Uterus (tissue), 4 donors: ENCODE measurements at places on chromosomes 7 and 10. TPM values are rescaled to one million over a fixed set of nuclear protein-coding genes. Genes with fewer than 3 reads are reported as not detected.

PRPS1L1 gene
- total RNA-seq: not detected

DNA sequence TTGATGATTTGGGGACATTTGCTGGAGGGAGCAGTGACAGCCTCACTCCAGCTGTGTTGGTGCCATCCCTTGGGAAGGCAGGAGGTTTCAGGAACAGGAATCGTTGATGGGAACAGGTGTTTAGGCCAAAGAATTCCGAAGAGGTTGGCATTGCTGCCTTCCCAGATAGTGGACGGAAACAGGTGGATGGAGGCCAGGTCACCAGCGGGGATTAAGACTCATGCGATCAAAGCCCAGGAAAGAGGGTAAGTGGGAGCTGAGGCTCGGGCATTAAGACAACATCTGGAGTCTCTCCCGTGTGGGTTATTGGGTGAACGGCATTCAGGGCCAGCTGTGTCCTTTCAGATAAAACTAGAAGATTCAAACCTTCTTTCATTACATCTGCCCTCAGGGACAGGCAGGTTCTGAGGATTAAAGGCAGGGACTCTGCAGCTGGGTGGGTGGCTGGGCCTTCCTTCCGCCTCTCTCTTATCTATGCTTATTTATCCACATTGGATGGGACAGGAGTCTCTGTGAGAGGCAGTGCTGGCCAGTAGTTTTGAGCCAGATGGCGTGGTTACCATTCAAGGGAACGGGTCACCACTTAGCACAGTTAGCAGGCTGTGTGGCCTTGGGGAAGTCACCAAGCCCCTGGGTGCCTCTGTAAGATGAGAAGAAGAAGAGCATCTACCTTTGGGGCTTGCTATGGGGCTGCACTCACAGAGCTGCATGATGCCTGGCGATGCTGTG lies 67.6 kb downstream of the INSIG1 start:
- no peak for DNase-seq

LHFPL3 gene
- not detected for total RNA-seq

GIMAP5 gene
- 41.1 TPM for total RNA-seq

DNA sequence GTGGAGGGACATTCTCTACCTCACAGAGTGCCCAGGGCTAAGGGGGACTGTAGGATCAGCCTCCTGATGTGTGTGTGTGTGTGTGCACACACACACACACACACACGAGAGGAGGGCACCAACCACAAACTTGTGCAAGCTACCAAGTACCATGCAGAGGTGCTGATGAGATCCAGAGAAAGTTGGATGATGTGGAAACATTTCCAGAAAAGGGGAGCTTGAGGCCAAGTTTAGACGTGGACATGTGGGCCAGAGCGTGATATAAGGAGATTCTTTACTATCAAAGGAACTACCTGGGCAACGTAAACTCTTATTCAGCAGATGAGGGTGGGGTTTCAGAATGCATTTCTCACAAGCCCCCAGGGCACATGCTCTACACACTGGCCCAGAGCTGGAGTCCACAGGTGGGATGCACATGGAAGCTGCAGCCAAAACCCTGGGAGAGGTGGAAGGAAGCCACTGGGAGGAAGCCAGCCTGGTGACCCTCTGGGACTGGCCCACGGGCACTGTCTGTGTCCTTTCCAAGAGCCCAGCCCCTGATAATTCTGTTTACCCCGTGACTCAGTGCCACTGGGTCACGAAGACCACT lies 53.5 kb downstream of the DLG5 start:
- no peak for DNase-seq

DNA sequence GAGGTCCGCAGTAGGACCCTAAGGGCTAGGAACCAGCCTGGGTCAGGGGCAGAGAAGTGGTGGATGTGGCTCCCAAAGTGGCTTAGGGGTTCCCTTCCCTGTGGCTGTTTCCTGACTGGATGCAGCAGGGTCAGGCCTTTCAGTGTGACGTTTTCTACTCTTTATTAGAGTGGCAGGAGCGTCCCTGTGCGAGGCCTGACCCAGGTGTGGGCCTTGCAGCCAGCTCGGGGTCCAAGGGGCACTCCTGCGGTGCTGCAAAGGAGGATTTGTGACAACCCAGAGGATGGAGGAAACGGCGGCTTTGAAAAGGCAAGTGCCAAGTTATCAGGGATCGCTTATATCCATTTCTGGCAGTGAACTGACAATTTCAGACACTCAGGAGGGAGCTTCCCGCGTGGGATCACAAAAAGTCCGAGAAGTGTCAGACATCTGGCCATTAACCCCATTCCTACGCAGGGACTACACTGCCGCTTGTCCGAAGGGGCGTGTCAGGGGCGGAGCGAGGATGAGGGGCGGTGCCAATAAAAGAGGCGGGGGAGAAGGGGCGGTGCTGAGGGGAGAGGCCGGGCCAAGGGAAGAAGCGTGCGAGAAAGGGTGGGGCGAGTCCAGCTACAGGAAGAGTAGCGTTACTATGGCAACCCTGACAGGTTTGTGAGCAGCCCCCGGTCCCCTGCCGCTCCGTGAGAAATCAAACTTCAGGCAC lies 98.8 kb upstream of the ZNF722 start:
- DNase-seq: peak; percentile 93

MMP21 gene
- total RNA-seq: 0.21 TPM

GRCh38 chr10:117152668-117153067 lies 14.6 kb upstream of the VAX1 start:
- no peak for DNase-seq

SPDYE2B gene
- not detected for total RNA-seq

ERVW-1 gene
- total RNA-seq: not detected

NEBL gene
- 22.2 TPM for total RNA-seq

- DNase-seq: no peak
Observed at GRCh38 chr10:5509236-5509635, 9.9 kb upstream of the CALML5 start.

DNA sequence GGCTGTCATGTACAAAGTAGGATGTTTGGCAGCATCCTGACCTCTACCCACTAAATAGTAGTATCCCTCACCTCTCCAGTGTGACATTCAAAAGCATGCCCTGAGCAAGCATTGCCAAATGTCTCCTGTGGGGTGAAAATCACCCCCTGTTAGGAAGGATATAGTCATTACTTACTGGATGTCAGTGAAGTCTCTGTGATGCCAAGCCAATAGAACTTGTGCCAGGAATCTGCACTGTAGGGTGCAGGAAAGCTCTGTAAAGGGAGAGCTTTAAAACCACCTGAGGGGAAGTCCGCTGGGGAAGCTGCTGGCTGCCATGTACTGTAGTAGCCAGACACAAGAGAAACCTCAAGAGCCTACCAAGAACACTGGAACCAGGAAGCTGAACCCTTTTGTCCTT lies 170.7 kb upstream of the DKK1 start:
- DNase-seq: no peak

GRCh38 chr10:48287417-48288391 lies 13.2 kb upstream of the FRMPD2 start:
- DNase-seq: no peak

GRCh38 chr7:154817224-154817896 lies 185.6 kb downstream of the PAXIP1 start:
- DNase-seq: no peak

- DNase-seq: no peak
Observed at GRCh38 chr10:71671994-71672946, 47.3 kb downstream of the C10orf105 start.

MKI67 gene
- total RNA-seq: 16.9 TPM

GRCh38 chr7:90568213-90568612 lies 27.9 kb upstream of the CDK14 start:
- no peak for DNase-seq

RP9 gene
- total RNA-seq: 1.2 TPM

GRCh38 chr7:143848192-143848591 lies 53.8 kb downstream of the TCAF1 start:
- DNase-seq: no peak

MEOX2 gene
- total RNA-seq: 0.51 TPM

ANXA8L1 gene
- 0.52 TPM for total RNA-seq

C10orf95 gene
- total RNA-seq: not detected

GRCh38 chr10:10492420-10492819 lies 525.3 kb upstream of the CELF2 start:
- DNase-seq: no peak

DNA sequence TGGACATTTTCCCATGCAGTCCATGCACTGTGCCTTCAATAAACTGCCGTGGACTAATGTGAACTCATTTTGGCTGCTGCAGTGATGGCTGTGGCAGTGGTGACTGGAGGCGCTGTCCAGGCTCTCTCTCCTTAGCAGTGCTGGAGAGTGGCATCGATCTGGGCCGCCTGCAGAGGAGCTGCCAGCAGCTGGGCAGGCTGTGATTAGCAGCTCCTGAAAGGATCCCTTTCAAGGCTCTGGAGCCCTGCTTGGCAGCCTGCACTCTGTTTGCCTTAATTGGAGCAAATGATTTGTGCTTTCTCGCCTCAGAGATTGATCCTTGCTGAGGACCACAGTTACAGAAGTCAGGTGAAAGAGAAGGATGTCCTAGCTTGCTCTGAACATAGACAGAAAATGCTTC lies 130.1 kb upstream of the VWC2 start:
- DNase-seq: no peak

LRRD1 gene
- not detected for total RNA-seq

GRCh38 chr10:88205842-88206446 lies 342.5 kb downstream of the PTEN start:
- DNase-seq: no peak

CDC14C gene
- total RNA-seq: not detected

DNA sequence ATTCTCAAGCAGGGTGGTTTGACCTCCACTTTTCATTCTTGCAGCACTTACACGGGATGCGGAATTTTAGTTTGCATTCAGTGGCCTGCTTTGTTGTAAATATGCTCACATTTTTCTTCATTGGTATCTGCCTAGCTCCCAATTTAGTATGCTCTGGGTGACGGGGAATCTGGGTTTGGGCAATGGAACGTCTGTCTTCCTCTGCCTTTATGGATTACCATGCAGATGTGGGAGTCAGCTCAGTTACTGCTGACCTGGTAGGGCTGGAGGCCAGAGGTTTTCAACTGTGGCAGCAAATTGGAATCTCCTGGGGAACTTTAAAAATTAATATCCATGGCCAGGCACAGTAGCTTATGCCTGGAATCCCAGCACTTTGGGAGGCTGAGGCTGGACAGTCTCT lies 161.6 kb downstream of the CAMK1D start:
- DNase-seq: no peak

DNA sequence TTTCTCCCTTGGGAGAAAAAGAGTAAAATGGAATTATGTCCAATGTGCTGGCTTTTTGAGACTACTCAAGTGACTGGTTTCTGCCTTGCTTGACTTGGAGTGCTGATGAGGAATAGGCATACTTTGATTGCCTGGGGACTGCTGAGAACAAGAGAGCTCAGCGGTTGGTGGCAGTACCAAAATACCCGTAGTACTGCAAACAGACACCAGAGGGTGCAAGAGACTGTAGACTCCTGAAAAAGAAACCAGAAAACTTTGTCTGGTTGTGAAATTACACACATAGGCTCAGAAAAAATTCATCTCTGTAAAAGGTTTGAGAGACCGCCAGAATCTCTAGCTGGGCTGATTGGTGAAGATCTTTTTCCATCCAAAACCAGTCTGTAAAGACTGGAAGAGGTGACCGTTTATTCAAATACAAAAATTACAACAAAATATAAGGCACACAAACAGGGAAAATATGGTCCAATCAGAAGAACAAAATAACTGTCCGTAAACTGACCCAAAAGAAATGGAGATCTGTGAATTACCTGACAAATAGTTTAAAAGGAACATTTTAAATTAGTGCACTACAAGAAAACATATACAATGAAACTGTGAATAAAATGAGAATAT lies 18.5 kb downstream of the BICC1 start:
- no peak for DNase-seq

DNA sequence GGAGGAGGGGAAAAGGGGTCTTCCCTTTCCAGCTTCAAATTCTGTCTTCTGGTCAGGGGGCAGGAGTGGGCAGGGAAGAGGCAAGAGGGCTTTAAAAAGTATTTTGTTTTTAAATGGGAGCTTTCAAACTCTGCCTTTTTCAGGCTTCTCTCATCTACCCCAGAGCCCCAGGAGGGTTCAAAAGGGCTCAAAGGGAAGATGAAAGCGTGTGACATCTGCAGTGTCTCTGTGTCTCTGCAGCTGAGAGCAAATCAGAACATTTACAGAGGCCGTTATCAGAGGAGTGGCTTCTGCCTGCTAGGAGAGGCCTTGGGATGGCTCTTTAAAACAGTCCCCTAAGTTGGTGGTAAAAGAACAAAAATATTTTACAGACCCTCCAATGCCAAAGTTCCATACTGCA lies 30.3 kb downstream of the TRIM8 start:
- no peak for DNase-seq

DNA sequence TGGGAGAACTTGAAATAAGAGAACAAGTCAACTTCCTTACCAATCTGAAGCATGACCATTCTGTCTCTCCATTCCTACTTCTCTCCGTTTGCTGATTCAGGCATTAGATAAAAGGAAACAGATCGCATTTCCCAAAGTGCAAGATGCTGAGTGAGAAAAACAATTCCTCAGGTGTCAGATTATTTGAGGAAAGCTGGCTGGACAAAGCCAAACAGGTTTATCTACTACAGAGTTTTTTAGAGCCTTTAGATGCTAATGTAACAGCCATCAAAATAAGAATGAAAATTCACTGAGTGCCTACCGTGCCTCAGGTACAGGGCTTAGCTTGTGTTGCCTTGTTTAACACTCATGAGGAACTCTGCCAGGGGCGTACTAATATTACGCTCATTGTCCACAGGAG lies 135.9 kb upstream of the MBL2 start:
- DNase-seq: no peak

ZNF736 gene
- 43.2 TPM for total RNA-seq

DNA sequence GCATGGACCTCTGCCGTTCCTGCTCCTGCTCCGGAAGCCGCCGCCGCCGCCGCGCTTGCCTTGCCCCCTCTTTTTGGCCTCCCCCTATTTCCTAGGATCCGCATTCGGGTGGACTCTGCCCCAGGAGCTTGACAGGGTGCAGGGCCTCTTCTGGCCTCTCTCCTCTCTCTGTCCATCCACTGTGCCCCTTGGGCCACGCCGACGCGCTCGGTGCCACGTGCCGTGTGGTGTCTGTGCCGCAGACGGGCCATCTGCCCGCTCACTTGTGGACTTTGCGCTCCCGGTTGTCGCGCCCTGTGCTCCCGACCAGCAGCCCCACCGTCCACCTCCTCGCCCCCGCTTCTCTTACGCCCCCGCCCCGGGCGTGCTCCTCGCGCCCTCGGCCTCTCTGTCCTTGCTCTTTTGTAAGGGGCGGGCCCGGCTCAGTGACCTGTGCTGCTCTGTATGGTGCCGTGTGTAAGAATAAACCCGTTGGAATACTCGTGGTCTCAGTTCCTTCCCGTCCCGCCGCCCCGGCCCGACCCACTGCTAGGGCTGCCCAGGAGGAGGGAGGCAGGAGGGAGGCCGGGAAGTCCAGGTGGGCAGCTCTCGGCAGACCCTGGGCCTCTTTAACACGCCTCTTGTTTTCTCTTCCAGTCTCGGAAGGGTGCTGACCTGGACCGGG lies 37.0 kb downstream of the AGAP3 start:
- no peak for DNase-seq

CALY gene
- not detected for total RNA-seq

GRCh38 chr7:41287559-41288335 lies 415.1 kb downstream of the INHBA start:
- no peak for DNase-seq

DNA sequence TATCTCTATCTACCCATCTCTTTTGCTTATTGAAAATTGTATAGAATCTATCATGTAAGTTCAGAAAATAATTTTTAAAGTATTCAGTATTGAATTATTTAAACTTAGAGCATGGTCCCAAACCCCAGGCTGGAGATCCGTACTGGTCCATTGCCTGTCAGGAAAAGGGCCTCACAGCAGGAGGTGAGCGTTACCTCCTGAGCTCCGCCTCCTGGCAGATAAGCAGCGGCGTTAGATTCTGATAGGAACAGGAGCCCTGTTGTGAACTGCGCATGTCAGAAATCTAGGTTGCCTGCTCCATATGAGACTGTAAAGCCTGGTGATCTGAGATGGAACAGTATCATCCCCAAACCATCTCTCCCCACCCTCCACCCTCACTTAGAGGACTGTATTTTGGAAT lies 266.0 kb upstream of the CNTNAP2 start:
- no peak for DNase-seq
